A549 (cell line): ENCODE measurements at places on chromosomes 2 and 18. TPM values are rescaled to one million over a fixed set of nuclear protein-coding genes. Genes with fewer than 3 reads are reported as not detected.

DGKD gene
- polyA plus RNA-seq: 98.1 to 99.6 TPM (median 99.1 TPM) in 3 replicates

PLB1 gene
- 0.81 to 1.4 TPM (median 1.2 TPM) in 3 replicates for polyA plus RNA-seq

IGFBP5 gene
- polyA plus RNA-seq: 0.20 to 0.46 TPM (median 0.23 TPM) in 3 replicates

BCL11A gene
- polyA plus RNA-seq: 0.04 to 0.12 TPM in 2 of 3 replicates, not detected in the other

SPATA3 gene
- polyA plus RNA-seq: not detected in 3 replicates

GPC1 gene
- polyA plus RNA-seq: 93.5 to 107 TPM (median 97.7 TPM) in 3 replicates

KANSL1L gene
- 1.0 to 1.2 TPM (median 1.0 TPM) in 3 replicates for polyA plus RNA-seq

IL18R1 gene
- 0.73 to 0.99 TPM (median 0.87 TPM) in 3 replicates for polyA plus RNA-seq

FAM98A gene
- 94.1 to 101 TPM (median 97.2 TPM) in 3 replicates for polyA plus RNA-seq

DLX2 gene
- 0.17 to 0.25 TPM (median 0.19 TPM) in 3 replicates for polyA plus RNA-seq

LYG2 gene
- polyA plus RNA-seq: not detected in 3 replicates

SLC9A4 gene
- polyA plus RNA-seq: not detected in 3 replicates

NPAS2 gene
- polyA plus RNA-seq: 27.5 to 31.5 TPM (median 31.4 TPM) in 3 replicates

DNA sequence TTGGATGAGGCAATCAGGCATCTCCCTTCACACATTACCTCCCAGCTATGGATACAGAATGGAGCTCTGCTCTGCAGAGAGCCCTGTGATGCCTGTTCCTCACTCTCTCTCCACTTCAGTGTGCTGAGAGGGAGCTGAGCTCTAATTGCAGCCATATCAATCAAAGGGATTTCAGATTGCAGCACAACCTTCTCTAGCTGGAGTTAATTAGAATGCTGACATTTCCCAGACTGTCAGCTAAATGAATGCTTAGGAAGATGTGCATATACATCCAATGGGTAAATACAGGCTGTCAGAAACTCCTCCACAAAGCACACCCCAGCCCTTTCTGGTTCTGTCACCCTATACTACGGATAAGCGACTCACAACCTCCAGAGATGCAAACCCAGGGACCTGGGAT lies 402.6 kb downstream of the EIPR1 start:
- DNase-seq: no peak

DNA sequence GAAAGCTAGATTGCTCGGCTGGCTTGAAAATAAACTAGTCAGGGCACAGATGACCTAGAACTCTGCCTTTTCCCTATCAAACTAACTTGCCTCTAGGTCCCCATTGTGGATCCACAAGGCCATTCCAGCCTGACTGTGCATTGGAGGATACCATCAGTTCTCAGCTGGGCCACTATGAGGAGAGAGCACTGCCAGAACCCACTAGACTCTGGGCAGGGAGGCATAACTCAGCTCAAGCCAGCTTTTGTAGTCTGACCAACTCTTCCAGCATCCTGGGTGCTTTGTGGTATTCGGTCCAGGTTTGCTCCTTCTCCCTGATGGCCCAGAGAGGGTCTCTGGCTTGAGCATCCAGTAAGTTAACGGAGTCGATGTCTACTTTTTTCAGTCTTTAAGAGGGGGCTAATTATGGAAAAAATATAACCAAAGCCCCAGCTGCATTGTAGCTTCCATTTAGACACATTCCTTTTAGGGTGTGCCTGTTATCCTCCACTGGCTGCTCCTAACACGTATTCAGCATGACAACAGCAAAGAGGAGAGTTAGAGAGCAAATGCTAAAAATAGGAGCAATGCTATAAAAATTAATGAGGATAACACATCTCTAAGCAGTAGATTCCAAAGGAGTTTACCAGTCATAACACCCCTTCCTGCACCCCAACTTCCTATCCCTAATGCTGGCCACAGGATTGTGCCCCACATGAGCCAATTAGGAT lies 15.2 kb downstream of the GKN2 start:
- no peak for DNase-seq

DNA sequence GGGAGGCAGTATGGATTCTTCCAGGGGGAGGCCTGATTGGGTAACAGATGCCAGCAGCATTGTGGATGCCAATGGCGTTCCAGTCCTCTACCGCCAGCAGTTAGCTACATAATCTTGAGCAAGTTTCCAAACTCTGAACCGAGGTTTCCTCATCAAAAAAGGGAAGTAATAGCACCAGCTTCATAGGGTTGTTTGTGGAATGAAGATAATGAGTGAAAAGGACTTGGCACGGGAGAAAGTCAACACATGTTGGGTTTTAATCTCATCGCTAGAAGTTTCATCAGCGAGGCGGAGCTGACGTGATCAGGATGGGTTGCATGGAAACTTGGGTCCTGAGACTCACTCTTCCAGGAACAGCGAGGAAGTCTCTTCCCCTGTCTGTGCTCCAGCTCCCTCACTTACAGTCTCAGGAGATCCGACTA lies 266.7 kb downstream of the SH3BP4 start:
- no peak for DNase-seq

GRCh38 chr2:41741951-41742595 lies 305.7 kb upstream of the PKDCC start:
- no peak for DNase-seq

DNA sequence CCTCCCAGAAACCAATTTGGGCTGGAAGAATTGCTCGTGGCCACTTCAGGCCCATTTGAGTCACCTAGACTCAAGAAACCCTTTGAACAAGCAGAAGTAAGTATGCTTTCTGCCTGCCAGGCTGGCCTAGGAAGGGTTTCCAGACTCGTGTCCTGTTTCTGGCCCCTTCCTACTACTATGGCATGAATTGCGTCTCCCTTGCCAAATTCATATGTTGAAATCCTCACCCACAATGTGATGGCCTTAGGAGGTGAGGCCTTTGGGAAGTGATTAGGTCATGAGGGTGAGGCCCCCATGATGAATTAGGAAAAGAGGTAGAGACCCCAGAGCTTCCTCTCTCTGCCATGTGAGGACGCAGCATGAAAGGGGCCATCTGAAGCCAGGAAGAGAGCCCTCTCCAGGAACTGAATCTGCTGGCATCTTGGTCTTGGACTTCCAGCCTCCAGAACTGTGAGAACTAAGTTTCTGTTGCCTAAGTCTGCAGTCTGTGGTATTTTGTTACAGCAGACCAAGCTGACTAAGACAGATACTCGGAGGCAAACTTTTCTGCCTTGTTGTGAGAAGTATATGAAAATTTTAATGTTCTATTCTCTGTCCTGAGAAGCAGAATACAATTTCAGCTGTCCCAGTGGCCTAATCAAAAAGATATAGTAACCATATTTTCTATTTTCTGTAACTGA lies 13.1 kb downstream of the GPR45 start:
- DNase-seq: no peak

GRCh38 chr2:177622521-177622920 lies 229.9 kb downstream of the AGPS start:
- no peak for DNase-seq

- no peak for DNase-seq
Measured at GRCh38 chr2:229050133-229050532, 221.0 kb downstream of the PID1 start.

DNA sequence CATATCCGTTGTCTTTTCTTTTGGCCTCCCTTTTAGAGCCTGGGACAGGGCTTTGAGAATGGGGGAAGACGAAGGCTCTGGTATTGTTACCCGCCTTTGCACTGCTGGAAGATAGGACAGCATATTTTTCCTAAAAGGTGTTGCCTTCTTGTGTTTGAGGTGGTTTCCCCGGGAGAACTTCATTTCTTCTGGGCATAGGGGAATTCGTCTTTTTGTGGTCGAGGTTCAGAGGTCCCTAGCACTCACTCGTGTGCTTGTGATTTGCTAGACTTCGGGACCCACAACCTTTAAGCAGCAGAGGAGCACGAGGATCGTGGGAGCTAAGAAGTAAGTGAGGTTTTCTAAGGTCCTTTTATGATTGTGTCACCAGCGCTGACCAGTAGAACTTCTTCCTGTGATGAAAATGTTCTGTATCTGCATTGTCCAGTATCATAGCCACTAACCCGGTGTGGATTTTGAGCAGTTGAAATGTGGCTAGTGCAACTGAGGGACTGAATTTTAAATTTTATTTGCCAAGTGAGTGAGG lies 611 bp downstream of the ZNF512 start:
- no peak for DNase-seq

DNA sequence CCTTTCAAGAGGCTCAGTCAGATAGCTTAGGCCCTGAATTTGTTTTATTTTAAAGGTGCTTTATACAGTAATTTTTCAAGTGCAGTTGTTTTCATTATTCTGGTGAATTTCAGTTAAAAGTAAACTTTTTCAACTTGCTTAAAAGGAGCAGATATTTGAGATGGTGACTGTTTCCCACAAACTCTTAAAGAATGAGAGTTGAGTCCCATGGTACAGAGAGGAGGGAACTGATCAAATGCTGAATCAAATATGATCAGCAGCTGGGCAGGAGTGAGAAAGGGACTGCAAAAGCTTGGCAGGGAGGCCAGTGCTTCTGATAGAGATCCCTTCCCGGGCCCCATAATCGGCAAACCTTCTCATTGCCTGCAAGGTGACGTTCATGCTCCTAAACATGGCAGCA lies 91.2 kb downstream of the KCNS3 start:
- DNase-seq: no peak

GRCh38 chr18:51196811-51197660 lies 445 bp downstream of the MEX3C start:
- no peak for DNase-seq

- no peak for DNase-seq
Measured at GRCh38 chr2:112093216-112093615, 38.1 kb downstream of the TMEM87B start.

GRCh38 chr2:20172273-20173055 lies 52.5 kb downstream of the SDC1 start:
- no peak for DNase-seq

GRCh38 chr2:179711375-179711774 lies 150.0 kb downstream of the ZNF385B start:
- DNase-seq: no peak

GRCh38 chr2:211900000-211900399 lies 638.6 kb downstream of the ERBB4 start:
- no peak for DNase-seq

DNA sequence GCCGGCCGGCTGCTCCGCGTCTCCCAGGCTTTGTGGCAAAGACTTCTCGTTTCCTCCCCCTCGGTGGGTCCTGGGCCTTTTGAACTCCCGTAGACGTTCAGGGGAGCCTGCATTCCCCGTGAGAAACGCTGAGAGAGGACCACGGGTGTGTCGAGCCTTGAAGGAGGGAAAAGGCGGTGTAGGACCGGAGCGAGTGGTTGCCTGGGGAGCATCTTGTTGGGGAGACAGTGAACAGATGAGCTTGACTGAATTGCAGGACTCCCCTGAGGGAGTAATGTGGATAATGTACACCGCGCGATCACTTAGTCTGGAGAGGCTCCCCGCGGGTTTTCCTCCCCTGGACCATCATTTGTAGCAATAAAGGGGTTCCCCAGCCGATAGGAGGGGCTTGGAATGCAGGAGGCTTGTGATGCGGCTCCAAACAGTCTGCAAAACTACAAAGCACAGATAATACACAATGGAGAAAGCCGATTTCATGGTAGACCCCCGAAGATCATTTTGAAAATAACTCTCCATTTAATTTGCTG lies 769 bp downstream of the ALMS1 start:
- no peak for DNase-seq
